ENCODE measurements at places on chromosomes 6 and 20. TPM values are rescaled to one million over a fixed set of nuclear protein-coding genes. Genes with fewer than 3 reads are reported as not detected.

Gene PRND
- 48.3 TPM for polyA plus RNA-seq

Gene SRSF12
- 3.3 TPM for polyA plus RNA-seq

Gene GPR63
- 1.8 TPM for polyA plus RNA-seq

Gene STMND1
- 0.21 TPM for polyA plus RNA-seq

Gene OR12D3
- polyA plus RNA-seq, result not detected

DNA sequence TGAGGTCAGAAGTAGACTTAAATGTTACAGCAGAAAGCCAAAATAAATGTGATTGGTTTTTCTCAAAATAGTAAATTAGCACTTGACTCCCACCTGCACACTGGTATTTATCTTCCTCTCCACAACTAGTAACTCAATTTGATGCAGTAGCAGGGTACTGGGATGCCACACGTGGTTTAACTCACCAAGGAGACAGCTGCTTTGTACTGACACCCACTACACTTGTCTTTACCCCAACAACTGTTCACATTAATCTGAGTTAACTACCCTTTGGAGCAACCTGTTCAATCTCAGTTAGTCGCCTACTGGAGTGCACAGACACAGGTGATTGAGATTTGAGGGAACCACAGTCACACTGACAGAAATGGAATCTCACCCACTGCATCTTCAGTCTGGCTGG lies 242.1 kb downstream of the PRKN start:
- DNase-seq, result no peak

DNA sequence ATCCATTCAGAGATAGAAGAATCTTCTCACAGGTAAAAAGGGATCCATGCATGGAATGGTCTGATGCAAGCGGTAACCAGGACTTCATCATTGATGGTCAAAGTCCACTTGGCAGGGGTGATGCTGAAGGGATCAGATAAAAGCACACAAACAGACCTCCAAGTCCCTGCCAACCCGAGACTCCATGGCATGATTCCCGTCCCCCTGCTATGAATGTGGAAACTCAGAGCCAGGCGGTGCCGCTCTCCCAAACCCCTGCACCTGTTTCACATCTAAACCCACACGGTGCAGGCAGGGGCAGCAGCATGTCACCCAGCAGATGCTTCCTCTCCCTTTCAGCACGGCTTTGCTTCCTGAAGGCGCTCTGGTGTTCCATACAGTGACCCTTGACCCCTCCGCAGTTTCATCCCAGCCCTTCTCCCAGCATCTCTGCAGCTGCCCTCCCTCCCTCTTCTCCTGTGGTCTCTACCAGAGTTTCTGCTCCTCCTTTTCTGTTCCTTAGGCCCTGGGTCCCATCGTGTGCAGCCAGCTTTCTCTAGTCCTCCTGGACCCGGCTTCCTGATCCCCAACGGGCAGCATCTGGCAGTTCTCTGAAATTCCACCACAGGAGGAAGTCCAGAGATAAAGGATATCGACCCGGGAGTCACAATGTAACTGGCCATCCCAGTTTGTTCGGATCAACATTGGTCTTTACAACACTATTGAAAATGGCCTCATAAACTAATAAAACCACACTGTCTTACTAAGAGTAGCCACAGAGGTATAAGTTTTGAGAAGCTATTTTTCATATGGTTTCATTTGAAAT lies 235.0 kb downstream of the TTLL2 start:
- peak; percentile 53 for DNase-seq

- DNase-seq, result no peak
Measured at GRCh38 chr6:6810727-6811126, 222.2 kb downstream of the LY86 start.

GRCh38 chr6:163947276-163947675 lies 532.8 kb downstream of the QKI start:
- DNase-seq, result no peak

DNA sequence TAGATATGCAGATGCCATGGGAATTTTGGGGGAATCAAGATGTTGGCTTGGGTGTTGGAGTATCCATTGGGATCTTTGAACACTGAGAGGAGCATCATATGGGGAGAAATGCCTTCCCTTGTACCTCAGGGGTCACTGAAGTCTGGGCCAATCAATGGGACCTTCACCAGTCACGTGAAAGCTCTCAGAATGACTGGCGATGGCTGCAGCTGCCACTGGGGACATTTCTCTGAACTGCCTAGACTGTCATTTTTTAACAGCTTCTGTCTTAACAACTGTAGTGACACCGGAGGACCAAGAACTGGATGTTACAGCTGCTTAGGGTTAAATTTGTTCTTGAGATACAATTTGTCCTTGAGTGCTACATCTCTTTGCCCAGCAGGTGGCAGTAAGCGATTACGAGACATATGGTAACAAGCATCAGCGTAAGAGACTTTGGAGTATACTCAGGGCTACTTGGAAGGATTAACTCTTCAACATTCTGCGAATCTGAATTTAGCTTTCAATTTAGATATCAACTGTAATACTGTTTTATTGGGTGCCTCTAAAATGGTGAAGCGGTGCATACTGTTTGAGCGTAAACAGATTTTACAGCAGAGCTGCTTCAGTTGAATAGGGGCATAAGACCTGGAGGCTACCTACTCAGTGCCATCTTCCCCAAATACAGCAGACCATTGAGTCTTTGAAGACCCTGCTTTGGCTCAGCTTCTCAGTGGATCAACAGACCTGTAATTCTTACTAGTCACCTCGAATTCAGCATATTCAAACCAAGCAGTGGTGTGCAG lies 36.0 kb downstream of the CCN2 start:
- peak; percentile 77 for DNase-seq

DNA sequence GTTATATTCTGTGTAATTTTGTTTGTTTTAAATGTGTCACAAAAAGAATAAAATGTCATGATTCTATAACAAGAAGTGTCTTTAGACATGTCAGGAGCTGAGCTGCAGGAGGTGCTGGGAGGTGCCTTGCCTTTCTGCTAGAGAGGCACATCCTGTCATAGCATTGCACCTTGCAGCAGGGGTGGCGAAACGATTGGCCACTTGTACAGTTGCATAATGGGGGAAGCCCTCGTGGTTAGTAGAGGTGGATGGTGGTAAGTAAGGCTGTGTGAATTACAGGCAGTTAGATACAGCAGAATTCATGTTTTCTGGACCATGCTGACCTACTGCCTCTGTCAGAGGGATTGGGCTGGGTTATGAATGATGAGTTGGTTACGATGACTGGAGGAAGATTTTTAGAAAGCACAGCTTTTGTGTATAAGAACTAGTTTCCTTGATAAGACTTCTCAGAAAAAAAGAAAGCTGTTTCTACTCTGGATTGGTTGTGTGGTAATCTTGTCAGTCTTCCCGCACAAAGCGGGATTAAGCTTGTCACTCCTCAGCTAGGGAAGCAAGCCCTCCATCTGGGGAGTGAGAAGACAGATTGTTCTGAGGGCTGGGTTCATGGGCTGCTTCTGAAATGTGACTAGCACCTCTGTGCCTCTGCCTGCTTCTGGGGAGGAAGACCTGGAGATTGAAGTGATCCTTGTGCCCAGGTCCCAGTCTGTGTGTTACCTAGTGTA lies 74.9 kb downstream of the FOXO3 start:
- no peak for DNase-seq

- DNase-seq, result no peak
Measured at GRCh38 chr6:44926556-44926955, 401.6 kb upstream of the RUNX2 start.

GRCh38 chr20:6034134-6034969 lies 19.5 kb downstream of the LRRN4 start:
- peak; percentile 11 for DNase-seq

GRCh38 chr20:20259533-20259932 lies 108.4 kb upstream of the INSM1 start:
- DNase-seq, result no peak
